PC-3 (cell line): ENCODE measurements at places on chromosomes 5 and 9.

DNA sequence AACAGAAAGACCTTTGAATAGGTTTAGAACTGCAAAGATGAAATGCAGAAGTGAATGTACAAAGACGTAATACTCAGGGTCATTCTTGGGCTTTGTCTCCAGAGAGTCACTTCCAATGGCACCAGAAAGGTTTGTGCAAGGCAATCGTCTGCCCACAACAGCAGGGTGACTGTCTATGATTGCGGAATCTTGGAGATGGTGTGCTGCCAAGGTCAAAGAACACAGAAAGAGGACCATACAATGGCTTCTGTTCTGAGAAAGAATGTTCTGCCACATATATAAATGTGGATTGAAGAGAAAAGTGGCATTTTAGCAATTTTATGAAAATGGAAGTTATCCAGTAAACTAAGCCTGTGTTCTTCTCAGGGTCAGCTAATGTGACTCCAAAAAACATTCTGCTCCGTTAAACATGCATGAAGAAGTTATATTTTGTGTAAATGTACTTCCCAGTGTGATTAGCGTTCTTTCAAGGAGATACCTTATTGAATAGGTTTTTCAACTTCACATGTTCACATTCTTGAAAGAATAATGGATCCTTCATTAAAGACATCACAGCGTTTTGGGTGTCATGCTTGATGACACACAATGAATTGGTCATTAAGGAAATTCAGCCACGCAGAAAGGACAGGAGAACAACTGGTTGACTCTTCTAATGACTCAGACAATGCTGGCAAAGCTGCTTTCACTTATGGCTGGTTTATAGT, 73.4 kb upstream of the CDH6 start:
- DNase-seq: peak; percentile 67

- DNase-seq: peak; percentile 81
Measured at GRCh38 chr9:124835026-124835557, 18.2 kb upstream of the WDR38 start.

GRCh38 chr9:89461265-89461664, 36.6 kb downstream of the SEMA4D start:
- peak; percentile 40 for DNase-seq

DNA sequence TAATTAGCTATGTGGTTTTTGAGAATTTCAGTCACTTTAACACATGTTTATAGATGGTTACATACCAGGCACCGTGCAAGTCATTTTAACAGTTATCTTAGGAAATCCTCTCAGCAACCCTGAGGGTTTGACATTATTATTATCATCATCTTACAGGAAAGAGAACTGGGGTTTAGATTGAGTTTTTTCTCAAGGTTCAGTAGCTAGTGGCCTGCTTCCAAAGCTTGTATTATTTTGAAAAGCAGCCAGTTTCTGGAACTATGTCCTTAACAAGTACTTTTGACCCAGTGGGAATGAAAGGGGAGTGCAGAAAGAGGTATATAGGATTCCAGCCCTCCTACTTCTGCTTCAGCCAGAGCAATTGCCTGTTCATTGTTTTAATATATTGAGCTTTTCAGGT, 157.5 kb downstream of the COMMD10 start:
- no peak for DNase-seq
